ENCODE measurements at places on chromosomes 1 and 21.

GRCh38 chr1:98410082-98410481, 251.4 kb upstream of the SNX7 start:
- no peak for DNase-seq

DNA sequence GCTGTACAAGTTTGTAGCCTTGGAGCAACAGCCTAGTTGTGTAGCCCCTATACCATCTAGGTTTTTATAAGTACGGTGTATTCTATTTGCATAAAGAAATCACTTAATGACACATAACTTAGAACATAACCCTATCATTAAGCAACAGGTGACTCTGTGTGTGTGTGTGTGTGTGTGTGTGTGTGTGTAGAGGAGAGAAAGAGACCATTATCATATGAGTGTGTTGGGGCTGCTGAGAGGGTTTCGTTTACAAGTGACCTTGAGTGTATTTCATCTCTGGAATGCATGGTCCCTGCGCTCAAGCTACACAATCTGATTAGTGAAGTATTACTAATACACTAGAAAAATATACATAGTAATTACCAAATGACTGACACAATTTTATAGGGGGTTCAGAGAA, 115.1 kb downstream of the RABGAP1L start:
- no peak for DNase-seq

DNA sequence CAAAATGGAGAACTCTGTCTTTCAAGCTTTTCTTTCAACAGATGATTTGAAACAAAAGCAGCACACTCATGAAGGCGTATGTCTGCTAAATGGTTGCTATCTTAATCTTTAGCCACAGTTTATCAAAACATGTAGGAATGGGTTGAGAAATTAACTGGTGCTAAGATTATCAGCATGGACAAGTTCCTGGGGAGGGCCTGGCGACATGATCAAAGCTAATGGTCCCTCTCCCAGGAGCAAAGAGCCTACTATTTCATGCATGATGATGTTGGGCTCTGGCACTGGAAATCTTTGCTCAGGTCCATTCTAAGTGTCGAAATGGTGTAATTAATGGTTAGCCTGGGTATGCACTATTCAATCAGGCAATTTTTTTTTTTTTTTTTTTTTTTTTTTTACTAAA, 91.7 kb downstream of the SLC45A1 start:
- no peak for DNase-seq

DNA sequence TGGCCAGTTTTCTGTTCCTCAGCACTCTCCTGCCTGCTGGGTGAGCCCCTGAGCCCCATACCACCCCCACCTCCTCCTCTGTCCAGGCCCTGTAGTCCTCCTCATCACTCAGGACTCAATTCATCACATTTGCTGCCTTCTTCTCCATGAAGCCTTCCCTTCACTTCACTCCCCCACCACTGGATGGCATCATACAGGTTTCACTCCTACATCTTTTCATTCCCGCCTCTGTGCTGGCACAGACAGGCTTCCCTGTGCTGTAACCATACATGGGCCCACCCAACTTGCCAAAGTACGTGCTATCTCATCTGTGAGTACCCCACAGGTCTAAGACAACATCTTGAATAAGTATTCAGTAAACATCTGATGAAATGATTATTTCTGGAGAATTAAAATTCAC, 56.9 kb downstream of the SLC45A1 start:
- DNase-seq: no peak

- no peak for DNase-seq
These were observed 257.5 kb downstream of the TOMM20 start for GRCh38 chr1:234871039-234871709.

GRCh38 chr1:119467219-119467618, 39.8 kb upstream of the HSD3B1 start:
- DNase-seq: no peak
